A673 (cell line): ENCODE measurements at places on chromosomes 12 and 14. TPM values are rescaled to one million over a fixed set of nuclear protein-coding genes. Genes with fewer than 3 reads are reported as not detected.

Gene RDH11
- 95.3 and 107 TPM in 2 replicates for total RNA-seq

Gene HOXC6
- 20.8 and 22.3 TPM in 2 replicates for total RNA-seq

Gene TPPP2
- not detected in 2 replicates for total RNA-seq

Gene ACSM4
- not detected in 2 replicates for total RNA-seq

Gene NGB
- not detected in 2 replicates for total RNA-seq

Gene ASB2
- total RNA-seq: not detected in 2 replicates

Gene RPGRIP1
- total RNA-seq: 0.86 and 0.98 TPM in 2 replicates

Gene ZFYVE26
- total RNA-seq: 20.5 and 21.9 TPM in 2 replicates

Gene OR6J1
- not detected in 2 replicates for total RNA-seq

Gene FUT8
- 11.0 and 11.6 TPM in 2 replicates for total RNA-seq

Gene RASSF9
- total RNA-seq: 0.09 and 0.19 TPM in 2 replicates

Gene FERMT2
- total RNA-seq: 38.3 and 48.0 TPM in 2 replicates

Gene OR11G2
- not detected in 2 replicates for total RNA-seq

Gene DIO3
- not detected in 2 replicates for total RNA-seq

Gene SRRM4
- not detected in 2 replicates for total RNA-seq

Gene TAS2R43
- 2.3 and 2.6 TPM in 2 replicates for total RNA-seq

Gene FLRT2
- total RNA-seq: 107 and 128 TPM in 2 replicates

Gene AMN
- 5.6 and 6.7 TPM in 2 replicates for total RNA-seq

Gene PRR13
- total RNA-seq: 155 and 180 TPM in 2 replicates

Gene NDRG2
- 8.0 and 17.1 TPM in 2 replicates for total RNA-seq

Gene PRH2
- total RNA-seq: not detected in 2 replicates

Gene KRT5
- 0.48 and 0.67 TPM in 2 replicates for total RNA-seq

Gene TMPRSS12
- not detected in 2 replicates for total RNA-seq

Gene MSI1
- 3.6 and 8.8 TPM in 2 replicates for total RNA-seq

Gene CDCA3
- 98.0 and 107 TPM in 2 replicates for total RNA-seq

Gene ABCC9
- 0.04 TPM in 1 of 2 replicates, not detected in the other for total RNA-seq

Gene DHH
- total RNA-seq: 0.22 and 0.39 TPM in 2 replicates

Gene TMEM260
- total RNA-seq: 23.2 and 25.5 TPM in 2 replicates

Gene GSG1
- total RNA-seq: 0.24 TPM in 1 of 2 replicates, not detected in the other

Gene SENP1
- 39.4 and 41.6 TPM in 2 replicates for total RNA-seq

Gene KLRC4
- not detected in 2 replicates for total RNA-seq

Gene LRP1-AS
- total RNA-seq: not detected in 2 replicates

Gene BCL7A
- total RNA-seq: 40.7 and 41.8 TPM in 2 replicates

Gene CLMN
- total RNA-seq: 8.6 and 12.2 TPM in 2 replicates

Gene ANKRD9
- total RNA-seq: 28.0 and 35.9 TPM in 2 replicates

Gene RASSF3
- total RNA-seq: 37.7 and 38.2 TPM in 2 replicates

Gene ADAMTS20
- total RNA-seq: 0.17 and 0.28 TPM in 2 replicates

Gene PELI2
- total RNA-seq: 5.5 and 8.1 TPM in 2 replicates

Gene SERPINA3
- 0.17 TPM in 1 of 2 replicates, not detected in the other for total RNA-seq

Gene CFAP54
- total RNA-seq: 0.71 and 1.5 TPM in 2 replicates

Gene SOAT2
- total RNA-seq: not detected in 2 replicates
